NB4 (cell line): ENCODE measurements at places on chromosomes 7 and 10.

DNA sequence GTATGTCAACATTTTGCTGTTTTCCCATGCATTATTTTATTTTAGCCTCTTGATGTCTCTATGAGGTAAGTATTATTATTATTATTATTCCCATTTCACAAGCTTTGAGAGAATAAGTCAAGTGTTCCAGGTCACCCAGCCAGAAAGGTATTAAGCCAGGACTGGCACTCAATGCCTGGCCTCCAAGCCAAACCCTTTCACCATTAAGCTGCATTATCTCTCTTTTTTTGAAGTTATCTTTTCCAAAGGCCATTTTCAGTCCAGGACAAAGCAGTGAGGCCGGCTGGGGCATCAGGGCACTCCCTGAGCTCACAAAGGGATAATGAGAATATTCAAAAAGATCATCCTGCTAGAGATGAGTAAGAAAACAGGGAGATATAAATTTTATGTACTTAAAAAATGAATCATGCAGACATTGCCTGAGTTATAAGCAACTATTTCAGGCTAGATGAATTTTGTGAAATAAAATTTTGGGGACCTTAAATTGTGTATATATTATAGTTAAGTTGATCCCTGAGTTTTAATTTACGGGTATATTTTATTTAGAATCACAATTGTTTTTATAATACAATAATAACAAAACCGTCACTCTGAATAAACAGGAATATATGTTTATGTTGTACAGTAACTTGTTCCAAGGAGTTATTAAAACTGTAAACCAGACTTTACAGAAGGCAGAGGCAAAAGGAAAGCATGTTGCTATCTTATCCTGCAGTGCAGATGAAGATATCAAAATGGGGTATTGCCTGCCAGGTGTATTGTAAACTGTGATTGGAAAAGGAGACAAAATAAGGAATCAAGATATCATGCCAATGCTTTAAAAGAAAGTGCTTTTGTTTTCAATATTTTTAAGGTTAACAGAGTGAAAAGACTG, 51.3 kb upstream of the CAV2 start:
- no peak for DNase-seq

- DNase-seq: no peak
Measured at GRCh38 chr7:70589010-70589409, 542.9 kb upstream of the GALNT17 start.

- no peak for DNase-seq
Measured at GRCh38 chr10:121071901-121072300, 220.7 kb downstream of the WDR11 start.

DNA sequence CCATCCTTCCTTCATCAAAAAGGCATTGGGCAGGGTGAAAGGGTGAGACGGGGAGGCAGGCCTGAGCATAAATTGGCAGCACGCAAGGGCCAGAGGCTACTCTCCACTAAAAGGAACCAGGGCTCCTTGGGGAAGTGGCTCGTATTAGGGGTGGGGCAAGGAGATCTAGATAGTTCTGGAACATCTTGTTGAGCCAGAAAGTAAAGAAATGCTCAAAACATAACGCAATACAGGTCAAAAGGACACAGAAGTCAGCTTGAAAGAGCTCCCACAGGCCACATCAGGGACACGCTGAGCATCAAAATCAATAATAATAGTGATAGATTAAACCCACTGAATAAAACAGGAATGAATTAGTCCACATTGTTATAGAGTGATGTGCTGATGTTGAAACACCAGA, 203.1 kb downstream of the ELMO1 start:
- no peak for DNase-seq
